ENCODE measurements at places on chromosomes 3 and 15.

- DNase-seq, result no peak
Measured at GRCh38 chr3:124669470-124669869, 60.8 kb upstream of the UMPS start.

DNA sequence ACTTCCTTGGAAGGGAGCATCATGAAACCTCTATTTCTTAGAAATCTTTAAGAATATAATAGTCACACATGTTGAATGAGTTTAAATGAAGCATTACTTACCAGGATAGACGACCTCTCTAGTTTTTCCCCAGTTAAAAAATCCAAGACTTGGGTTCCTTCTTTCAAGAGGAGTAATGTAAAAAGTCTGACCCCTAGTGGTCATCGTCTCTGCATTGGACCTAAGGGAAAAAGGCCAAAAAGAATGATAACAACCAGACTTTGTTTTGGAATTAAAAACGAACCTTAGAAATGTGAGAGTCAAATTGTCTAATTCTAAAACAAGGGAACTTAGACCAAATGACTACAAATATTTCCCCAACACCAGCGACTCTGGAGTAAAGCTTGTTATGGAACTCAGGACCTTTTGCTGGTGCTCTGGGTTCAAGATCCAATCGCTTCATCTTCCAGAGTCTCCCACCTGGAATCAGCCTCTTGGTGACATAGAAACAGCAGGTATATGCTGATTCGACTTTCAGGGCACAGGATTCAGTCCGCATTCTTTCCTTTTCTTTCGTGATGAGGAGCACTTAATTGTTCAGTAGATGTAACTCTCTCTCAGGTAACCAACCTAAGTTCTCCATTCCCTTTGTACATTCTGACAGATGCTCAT lies 214.8 kb upstream of the TPRG1 start:
- DNase-seq, result peak; percentile 19

DNA sequence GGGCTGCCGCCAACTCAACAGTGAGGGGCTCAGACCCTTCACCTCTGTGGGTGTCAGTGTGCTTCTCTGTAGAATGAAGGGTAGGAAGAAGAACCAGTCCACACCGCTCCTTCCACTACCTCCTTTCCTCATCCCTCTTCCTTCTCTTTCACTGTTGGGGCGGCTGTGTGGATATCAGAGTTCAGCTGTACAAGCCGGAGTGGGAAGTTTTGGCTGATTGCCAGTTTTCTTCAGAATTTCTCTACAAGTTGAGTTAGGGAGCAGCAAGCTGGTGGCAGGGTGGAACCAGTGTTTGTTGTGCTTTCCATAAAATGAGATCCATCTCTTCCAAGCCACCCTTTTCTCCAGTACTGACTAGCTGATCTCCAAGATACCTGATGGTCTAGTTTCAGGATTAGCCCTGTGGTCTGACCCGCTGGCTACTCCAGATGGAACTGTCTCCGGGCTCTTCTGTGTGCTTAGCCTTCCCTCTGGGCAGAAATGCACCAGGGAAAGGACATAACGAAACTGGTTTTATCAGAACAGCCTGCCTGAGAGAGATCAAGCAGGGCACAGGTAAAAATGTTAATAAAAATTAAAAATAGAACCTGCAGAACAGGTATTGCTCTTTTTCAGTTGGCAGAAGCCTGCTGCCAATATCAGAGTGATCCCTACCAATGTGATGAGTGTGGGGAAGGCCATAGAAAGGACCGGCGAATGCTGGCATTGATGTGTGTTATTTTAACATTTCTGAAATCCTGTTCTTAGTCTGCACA lies 169.9 kb upstream of the TSC22D2 start:
- DNase-seq, result peak; percentile 13

DNA sequence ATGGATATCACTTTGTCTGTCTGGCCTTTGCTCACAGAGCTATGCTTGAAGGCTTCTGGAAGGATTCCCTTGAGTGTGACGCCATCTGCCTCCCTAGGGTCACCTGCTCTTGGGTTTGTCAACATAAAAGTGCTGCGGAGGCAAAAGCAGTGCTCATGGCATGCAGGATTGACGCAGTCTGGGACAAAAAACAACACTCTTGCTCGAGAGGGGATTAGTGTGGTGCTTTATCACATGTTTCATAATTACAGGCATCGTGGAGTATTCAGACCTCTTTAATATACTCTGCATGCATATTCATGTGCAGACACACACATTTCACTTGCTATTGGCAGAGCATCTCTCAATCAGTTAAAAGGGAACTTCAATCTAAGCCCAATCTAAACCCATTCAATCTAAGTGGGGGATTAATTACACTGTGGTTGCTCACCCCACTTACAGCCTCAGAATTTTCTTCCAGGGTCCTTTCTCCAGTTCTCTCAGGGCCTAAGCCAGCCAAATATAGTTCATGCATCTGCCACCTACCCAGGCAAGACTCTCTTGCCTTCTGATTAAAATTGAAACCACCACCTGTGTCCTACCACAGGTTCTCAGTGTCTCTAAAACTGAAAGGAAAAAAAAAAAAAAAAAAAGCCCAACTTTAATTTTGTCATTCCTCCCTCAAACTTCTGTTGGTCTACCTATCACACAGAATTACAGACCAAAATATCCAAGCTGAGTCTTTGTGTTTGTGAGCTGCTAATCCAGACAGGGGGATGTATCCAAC lies 75.6 kb downstream of the BFSP2 start:
- peak; percentile 96 for DNase-seq

DNA sequence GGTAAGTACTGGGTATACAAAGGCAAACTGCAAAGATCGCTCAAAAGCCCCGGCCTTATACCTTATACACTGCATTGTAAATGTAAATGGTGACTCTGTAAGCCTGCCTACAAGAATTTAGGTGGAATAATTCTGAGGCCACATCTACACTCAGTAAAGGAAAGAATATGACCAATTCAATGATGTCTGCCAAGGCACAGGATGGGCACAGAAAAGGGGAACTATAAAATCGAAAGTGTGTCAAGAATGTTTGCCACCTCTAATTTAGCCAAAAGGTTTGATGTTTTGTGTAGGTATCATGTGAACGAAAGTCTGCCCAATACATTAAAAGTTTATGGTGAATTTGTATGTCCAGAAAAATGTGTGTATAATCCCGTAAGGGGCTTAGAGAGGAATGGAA lies 96.1 kb downstream of the FOXP1 start:
- no peak for DNase-seq

- DNase-seq, result no peak
Measured at GRCh38 chr3:72818092-72818773, 30.0 kb downstream of the SHQ1 start.

DNA sequence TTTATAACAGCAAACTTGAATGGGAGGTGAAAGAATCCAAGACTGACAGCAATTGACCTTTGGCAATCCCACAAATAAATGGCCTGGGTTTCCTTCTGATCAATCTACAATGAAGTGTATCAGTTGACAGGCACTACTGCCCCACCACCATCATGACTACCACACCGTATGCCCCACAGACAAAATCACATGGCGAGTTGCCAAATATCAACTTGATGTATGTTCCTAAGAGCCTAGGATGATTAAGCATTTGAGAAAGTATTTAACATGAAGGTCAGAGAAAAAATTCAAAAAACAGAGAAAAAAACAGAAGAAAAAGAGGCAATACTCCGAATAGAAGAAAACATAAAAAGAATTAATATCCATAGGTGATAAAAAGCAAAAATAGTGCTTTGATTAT lies 215.9 kb upstream of the STAC start:
- no peak for DNase-seq

Measured in DMS79 treated with DMSO at 0.1 percent for 48 hours (cell line).